ENCODE measurements at places on chromosomes 3 and 15.

GRCh38 chr15:60835974-60836373 is 357.0 kb upstream of the ICE2 start:
- DNase-seq, result no peak

- DNase-seq, result no peak
These were observed 8.5 kb upstream of the USP3 start for GRCh38 chr15:63495780-63496488.

GRCh38 chr3:44510000-44510368 is 32.5 kb upstream of the ZNF445 start:
- no peak for DNase-seq

DNA sequence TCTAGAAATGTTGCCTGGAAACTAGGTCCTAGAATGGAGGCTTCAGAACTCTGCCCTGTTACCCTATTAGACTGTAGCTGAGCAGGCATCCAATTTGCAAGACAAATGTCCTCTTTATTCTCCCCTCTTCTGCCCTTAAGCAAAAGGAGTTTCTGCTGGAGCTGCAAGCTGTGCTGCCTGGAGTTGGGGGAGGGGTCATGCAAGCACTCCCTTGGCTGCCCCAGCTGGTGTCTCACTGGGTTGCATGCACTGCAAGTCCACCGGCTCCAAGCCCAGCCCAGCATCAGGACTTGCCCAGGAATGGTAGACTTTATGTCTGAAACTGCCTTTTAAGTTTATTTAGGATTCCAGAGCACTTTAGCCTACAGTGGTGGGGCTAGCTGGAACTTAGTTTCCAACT is 15.7 kb upstream of the RBP2 start:
- DNase-seq, result no peak

GRCh38 chr15:62624547-62625378 is 417.8 kb upstream of the TPM1 start:
- no peak for DNase-seq

GRCh38 chr3:185365291-185366073 is 2.5 kb downstream of the MAP3K13 start:
- no peak for DNase-seq

DNA sequence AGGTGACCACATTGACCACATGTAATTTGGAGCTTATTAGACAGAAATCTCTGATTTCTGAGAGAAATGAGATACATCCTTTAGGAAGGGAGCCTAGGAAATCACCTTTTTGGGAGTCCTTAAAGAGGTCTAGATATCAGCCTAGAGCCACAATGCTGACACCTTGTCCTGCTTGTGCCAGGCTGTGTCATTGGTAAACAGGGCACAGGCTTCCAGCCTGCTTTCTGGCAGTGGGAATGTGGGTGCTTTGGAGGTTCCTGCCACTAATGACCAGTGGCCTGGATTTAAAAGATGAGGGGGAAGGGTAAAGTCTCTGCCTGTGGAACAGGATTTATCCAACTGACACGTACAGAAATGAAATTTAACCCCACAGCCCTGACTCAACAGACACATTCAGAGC is 169.8 kb upstream of the KBTBD8 start:
- DNase-seq, result no peak

DNA sequence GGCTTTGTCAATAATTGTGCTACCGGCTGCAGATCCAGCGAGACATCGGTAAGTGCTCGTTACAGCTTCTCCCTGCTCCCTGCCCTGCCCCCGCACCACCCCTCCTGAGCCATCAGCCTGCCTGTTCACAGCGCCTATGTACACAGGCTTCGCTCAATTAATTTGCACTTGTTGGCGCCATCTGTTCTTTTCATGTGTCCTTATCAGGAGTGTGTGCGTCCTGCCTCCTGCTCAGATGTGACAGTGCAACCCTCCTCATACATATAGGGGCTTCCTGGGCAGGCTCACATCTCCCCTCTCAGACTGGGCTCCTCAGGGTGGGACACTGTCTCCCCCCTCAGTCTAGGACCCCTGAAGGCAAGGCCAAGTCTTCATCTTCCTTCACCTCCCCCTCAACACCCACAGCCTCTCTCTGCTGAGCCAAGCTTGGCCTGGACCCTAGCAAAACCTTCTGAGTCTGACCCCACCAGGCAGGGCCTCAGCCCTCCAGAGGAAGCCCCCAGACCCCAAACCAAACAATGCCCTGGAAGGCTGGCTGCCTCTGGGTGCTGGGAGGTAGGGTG is 54.9 kb downstream of the CYP11A1 start:
- DNase-seq, result no peak

- no peak for DNase-seq
These were observed 3.1 kb downstream of the FOXL2NB start for GRCh38 chr3:138950006-138950644.

- DNase-seq, result no peak
These were observed 78.5 kb downstream of the TRANK1 start for GRCh38 chr3:36866368-36866767.

DNA sequence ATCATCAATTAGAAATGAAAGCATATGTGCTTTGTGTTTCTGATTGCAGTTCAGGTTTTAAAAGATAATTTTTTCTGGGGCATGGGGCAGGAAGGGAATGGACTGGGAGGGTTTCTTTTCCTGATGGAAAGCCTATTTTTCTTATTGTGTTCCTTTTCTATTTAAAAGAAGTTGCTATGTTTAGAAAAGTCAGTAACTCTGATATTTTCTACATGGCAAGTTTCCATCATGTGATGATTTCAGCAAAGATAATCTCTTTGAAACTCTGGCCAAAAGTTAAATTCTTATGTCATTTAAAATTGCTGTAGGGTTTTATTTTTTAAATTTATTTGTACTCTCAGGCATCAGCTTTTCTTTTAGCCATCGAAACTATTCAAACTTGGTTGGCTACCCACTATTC is 601.2 kb downstream of the FOXP1 start:
- no peak for DNase-seq

GRCh38 chr3:98710067-98710659 is 53.0 kb upstream of the ST3GAL6 start:
- no peak for DNase-seq

DNA sequence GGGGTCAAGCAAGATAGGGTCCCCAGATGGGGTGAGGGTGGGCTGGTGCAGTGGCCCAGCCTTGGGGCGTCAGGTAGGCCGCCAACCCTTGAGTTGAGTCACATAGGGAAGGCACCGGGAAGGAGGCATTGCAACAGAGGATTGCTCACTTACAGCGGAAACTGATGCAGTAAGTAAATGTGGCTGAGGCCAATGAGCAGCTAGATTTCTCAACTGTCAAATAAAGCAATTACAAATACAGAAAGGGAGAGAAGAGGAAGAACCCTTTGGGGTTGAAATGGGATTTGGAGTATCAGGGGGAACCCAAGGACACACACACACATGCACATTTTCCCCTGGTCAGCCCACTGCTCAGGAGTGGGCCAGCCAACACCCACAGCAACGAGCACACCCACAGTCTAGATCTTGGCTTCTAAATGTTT is 44.0 kb downstream of the CHSY1 start:
- DNase-seq, result no peak
